Left colon (tissue), 2 donors: ENCODE measurements at places on chromosomes 5 and 9. TPM values are rescaled to one million over a fixed set of nuclear protein-coding genes. Genes with fewer than 3 reads are reported as not detected.
A peak's percentile ranks its signal among the peaks of the same experiment; 100 is the strongest.

The PCDHGA3 gene
- 0.39 TPM for total RNA-seq

The TMEM252 gene
- not detected for total RNA-seq

The CTXN3 gene
- total RNA-seq = not detected

The ARHGEF39 gene
- total RNA-seq = 5.2 TPM

- peak; percentile 25 for DNase-seq
Measured at GRCh38 chr5:80961376-80962281, 1.5 kb downstream of the RASGRF2 start.

DNA sequence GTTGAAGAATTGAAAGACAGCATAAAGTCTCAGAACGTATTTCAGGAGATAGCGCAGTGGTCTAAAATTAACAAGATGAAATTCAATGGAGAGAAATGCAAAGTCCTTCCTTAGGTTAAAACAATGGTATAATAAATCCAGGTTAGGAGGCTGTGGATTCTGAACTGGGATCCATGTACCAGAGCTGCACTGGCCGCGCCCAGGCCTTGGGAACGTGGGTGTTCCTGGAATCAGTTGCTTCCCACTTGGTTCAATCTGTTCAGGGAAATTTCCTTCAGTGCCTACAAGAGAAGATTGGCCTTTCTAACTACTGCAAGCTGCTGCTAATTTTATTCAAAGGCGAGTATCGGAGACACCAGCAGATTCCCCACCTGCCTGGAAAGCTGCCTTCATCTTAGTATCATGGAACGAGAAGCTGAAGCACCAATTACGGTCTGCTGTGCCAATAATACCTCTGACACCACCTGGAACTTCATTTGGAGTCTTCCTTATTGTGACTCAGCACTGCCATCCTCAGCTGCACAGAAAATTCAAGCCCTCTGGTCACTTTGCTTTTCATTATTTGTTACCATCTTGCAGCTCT lies 14.3 kb upstream of the CTNND2 start:
- no peak for DNase-seq

DNA sequence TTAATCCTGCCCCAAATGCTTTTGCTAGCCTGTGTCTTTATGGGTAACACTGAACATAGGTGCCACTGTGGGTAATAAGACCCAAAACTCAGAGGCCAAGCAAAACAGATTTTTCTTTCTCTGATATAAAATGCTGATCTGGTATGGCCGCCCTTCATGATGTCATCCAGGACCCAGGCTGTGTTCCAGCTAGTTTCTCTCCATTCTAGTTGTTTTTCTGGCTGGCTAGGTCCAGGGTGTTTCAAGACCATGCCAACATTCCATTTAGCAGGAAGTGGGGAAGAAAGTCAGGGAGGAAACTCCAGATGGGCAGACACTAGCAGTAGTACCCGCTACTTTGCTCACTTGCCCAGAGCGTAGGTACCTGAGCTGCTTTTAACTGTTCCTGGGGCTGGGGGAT lies 183.9 kb upstream of the OTULINL start:
- DNase-seq = no peak

DNA sequence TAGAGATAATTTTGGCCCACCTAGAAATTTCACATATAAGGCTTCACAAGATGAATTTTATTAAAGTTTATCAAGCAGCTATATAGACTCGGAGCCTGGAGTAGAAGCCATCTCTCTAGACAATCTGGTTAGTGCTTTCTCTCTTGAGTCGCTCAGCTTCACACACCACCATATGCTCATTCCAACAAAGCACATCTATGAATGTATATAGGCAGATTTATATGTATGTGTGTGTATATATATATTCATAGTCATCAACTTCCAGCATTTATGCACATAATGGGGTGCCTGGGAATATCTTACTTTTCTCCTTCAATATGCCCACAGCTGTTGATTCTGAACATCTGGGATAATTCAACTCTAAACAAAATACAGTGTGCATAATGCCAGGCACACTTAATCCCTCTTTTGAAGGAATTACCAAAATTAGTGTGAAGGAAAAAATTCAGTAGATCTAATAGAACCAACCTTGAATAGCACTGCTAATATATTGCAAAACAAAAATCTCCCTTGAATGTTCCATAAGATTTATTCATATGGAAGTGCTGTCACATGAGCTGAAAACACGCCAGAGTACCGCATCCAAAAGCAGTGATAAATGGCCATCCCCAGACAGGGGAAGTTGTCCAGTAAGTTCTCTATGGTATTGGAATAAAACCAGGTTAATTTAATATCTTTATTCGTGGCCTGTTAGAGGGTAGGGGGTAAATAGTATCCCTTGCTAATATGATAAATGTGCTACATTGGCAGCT lies 56.0 kb upstream of the MOCS2 start:
- DNase-seq = no peak

DNA sequence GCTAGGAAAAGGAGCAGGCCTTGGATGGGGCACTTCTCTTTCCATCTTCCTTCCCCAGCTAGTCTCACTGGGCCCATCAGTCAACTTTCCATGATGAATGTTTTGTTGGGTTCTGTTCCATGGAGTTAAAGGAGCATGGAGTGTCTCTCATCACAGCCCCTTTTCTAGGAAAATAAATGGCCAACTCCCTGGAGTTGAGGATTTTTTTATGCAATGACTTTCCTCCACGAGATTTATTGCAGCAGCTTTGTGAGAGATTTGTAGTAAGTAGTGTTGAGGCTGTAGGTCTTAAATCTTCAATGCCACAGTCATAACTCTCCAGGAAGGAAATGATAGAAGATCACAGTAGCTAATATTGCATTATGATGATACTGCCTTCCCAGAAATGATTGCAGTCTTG lies 45.6 kb upstream of the SLC44A1 start:
- no peak for DNase-seq

DNA sequence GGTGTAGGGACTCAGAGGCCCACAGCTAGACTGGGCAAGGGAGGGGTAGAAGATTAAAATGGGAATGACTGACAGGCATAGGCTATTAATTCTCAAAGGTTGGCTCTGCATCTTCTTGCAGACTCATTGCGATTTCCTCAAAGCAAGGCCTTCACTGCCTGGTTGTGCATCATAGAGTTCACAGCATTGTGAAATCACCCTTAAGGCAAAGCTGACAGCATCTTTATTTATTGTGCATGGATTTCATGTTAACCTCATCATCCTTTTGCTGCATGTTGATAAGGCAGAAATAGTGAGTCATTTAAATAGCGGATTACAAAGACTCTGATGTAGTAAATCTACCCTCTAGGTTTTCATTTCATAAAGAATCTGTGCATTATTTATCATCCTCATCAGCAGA lies 13.6 kb upstream of the PALM2AKAP2 start:
- DNase-seq = no peak

DNA sequence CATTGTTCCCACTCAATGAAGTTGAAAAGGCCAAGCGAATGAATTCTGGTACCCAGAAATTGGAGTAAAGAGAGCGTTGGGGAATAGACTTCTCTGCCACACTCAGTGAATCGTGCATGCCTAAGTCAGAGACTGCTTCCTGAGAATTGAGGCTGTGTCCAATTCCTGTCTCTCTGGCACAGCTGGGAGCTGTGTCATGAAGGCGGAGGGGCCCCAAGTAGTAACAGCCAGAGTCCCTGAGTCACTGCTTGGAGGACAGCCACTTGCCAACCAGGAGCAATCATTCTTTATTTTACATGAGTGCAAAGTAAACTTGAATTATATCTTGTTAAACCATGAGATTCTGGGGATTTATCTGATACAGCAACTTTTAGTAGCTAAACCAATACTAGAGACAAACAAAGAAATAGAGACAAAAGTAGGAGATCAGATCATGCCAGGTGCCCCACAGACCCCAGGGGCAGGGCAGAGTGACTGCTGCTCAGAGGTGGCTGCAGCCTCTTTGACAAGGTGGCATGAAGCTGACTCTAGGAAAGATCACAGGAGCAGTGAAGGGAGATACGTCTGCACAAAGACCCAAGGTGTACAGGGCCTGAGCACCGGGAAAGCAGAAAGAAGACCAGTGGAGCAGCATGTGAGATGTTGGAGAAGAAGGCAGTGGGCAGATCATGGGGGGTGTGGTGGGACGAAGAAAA lies 246.0 kb downstream of the GADD45G start:
- DNase-seq = no peak

- no peak for DNase-seq
Measured at GRCh38 chr5:134204575-134204974, 21.3 kb downstream of the PPP2CA start.

GRCh38 chr5:177530638-177531037 lies 13.9 kb upstream of the DDX41 start:
- DNase-seq = no peak

DNA sequence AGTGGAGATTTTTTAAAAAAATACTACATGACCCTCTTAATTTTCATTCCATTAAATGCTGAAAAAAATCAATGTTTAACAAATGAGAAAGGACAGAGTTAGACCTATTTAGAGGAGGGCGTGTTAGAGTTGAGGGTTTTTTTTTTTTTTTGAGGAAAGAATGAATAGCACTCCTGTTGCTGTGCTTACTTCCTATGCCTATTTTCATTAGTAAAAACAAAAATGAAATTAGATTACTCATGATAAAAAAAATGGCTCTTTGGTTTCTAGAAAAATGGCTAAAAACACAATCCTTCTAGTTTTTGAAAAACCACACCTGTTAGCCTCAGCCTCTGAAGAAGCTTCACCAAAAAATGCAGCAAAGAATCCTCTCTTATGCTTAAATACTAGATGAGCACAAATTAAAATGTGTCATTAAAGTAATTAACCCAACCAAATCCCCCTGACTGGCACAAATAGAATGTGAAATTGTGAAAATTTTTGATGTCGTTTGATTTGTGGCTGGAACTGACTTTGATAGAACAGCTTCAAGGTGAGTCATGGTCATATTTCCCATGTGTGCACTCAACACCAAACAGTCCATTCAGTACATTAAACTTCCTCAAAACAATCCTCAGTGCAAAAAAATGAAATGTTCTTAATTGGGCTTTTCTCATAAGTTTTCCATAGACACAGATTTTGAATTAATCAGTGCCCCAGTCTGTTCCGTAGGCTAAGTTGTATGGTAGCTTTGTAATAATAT lies 98.0 kb downstream of the MACIR start:
- no peak for DNase-seq

DNA sequence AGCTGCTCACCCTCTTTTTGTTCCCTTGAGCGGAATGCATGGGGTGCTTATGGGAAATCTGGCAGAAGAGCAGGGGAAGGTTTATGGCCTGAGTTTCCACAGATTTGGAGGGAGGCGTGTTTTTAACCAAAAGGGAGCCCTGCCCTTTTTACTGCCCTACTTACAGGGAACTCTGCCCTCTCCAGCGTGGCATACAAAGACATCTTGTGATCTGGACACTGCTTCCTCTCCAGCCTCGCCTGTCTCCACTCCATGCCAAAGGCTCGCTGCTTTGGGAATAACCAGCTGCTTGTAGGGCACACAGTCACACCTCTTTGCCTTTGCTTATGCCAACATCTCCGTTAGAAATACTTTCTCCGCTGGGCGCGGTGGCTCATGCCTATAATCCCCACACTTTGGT lies 314.2 kb downstream of the ARHGAP26 start:
- DNase-seq = peak; percentile 72

DNA sequence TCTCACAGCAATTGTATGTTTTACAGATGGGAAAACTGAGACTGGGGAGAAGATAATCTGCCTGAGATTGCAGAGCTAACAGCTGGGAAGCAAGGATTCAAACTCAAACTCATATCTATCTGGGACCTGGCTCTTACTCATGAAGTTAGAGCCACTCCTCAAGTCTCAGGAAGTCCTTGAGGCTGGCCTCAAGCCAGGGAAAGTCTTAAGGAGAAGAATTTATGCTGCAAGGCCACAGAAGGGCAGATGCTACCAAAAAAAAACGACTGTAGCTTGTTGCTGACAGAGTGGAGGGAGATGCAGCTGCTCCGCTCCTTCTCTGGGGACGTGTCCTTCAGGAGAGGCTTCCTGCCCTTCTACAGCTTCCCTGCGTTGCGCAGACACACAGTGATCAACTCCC lies 39.8 kb downstream of the BARHL1 start:
- peak; percentile 30 for DNase-seq

DNA sequence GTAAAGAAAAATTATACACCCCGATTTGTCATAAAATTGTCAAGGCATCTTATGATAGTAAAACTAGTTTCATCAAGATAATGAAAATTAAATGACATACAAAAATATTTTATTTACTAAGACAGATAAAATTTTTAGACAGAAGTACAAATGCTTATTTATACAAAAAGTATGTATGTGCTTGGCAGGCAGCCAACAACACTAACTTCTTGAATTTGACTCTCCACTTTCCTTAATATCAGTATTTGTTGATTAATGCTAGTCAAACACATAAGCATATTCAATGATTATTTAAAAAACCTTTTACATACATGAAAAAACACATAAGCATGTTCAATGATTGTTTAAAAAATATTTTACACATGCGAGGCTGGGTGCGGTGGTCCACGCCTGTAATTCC lies 1079.9 kb upstream of the CDH6 start:
- no peak for DNase-seq

GRCh38 chr5:29263915-29264351 lies 1929.6 kb upstream of the CDH6 start:
- no peak for DNase-seq

- DNase-seq = no peak
Measured at GRCh38 chr5:61790007-61790406, 457.9 kb downstream of the ZSWIM6 start.

DNA sequence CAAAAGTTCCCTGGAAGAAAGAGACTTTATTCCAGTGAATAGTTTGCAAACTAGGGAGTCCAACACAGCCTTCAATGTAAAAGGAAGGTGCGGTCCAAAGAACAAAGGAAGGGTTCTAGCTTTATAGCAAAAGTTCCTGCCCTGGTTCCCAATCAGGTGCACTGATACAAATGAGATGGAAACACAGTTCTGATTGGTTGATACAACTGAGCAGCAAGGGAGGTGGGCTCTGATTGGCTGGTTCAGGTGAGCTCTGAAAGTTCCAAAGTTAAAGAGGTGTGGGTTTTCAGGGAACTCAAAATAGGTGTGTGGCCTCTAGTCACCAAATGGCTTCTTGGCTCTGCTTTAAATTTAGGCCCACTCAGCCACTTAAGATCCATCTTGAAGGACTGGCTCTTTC lies 43.1 kb downstream of the P4HA2 start:
- DNase-seq = no peak

- DNase-seq = no peak
Measured at GRCh38 chr5:3324421-3325101, 271.1 kb upstream of the IRX1 start.

DNA sequence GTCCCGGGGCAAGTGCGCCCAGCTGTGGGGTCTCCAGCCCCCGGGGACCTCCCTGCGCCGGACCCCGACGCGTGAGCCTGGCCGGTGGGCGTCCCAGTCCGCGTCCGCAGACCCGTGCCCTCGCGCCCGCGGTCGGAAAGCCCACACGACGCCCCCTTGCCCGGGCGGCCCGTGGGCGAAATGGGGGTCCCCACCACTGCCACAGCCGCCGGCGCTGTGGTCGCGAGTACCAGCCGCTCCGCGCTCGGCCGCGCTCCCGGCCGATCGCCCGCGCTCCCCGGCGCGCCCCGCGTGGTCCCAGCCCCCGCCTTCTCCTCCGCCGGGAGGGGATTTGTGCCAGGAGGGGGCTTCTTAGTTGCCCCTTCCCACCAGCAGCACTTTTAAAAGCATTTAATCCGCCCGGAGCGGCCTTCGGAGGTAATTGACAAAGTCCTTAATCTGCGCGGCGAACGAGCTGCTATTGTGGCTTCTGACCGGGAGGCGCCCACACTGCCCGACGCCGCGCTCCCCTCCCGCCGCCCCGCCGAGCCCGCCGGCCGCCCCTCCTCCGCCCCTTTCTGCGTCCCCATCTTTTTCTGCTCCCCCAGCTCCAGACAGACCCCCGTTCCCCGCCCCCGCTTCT lies 469 bp upstream of the FIBCD1 start:
- peak; percentile 43 for DNase-seq

GRCh38 chr9:70581955-70582350 lies 167.5 kb upstream of the KLF9 start:
- no peak for DNase-seq
